ENCODE measurements at places on chromosomes 13 and 19.

DNA sequence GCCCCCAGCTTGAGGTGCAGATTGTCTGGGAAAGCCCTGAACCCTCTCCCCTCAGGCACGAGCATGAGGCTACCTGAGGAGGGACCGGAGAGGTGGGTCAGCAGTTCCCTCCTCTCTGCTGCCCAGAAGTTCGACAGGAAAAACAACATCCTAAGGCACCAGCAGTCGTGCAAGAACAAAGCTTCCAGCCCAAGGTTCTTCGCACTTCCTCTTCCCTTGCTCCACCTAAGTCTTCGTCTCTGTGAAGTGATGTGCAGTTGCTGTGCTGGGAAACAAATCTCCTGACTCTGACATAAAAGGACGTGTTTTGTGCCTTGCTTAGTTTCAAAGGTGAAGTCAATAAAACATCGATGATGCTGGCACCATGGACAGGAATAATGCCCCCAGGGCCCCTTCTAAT, 173.3 kb downstream of the USP12 start:
- no peak for DNase-seq

DNA sequence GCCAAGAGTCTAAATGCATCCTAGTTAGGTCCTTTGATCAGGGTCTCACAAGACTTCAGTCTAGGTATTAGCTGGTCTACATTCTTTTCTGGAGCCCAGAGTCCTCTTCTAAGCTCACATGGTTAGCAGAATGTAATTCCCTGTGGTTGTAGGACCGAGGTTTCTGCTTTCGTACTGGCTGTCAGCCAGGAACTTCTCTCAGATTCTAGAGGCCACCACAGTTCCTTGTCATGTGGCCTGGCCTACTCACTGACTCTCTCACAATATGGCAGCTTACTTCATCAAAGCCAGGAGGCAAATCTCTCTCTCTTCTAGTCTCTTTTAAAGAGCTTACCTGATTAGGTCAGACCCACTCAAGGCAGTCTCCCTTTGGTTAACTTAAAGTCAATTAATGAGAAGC, 82.9 kb downstream of the POU4F1 start:
- DNase-seq, result no peak

DNA sequence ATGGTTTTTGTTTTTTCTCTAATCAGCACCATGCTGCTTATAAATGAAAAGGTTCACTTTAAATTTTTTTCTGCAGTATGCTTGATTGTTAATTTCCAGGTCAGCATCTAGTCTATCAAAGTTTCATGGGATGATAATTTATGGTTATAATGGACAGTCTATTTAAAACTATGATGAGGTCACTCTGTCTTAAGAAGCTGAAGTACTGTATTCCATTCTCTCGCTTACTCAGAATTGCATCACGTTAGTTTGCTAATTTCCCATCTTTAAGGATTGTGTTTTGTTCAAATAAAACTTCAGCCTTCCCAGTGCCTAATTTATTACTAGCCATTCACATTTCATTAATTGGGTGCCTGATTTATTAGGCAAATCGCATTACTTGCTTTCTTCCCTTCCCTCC, 94.3 kb downstream of the GPC6 start:
- DNase-seq, result no peak

DNA sequence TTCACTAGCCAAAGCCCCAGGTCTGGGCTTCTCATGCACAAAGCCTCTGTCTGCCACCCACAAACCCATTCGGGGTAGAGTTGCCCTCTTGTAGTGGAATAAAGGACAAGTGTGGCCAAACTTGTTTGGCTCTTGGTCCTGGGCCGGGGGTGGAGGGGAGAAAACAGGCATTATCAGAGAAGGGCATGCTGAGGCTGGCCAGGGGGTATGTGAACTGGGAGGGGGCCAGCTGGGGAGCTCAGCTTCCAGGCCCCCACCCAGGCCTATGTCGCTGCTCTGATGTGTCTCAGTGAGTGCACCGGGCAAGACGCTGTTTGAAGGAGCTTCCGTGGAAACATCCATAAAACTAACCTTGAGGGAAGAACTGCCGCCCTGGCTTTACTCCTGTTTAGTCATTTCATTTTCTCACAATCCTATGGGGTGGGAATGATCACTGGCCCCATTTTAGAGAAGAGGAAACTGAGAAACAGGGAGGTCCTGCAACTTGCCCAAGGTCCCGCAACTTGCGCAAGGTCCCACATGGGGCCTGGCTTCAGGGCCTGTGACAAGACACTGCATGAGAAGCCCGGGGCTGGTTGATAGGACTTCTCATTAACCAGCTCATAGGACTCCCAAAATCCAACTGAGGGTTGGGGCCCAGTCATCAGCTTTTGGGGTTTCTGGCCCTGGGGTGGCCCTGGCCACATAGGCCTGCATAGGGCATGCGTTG, 30.8 kb downstream of the CCNE1 start:
- DNase-seq, result no peak

DNA sequence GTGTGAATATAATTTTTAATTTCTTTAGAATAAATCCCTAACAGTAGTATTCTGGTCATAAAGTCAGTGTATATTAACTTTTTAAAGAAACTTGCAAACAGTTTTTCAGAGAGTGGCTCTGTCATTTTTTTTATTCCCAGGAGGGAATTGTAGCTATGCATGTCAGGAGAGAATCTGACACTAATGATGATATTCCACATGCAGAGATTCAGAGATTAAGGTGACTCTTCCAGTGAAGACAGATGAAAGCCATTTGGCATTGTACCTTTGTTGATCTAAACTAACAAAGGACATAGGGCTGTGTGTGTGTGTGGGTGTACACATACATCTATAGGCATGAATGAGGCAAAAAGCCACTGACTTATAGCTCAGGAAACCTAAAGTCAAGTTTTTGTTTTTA, 99.9 kb downstream of the TNFSF13B start:
- DNase-seq, result no peak

GRCh38 chr13:106919133-106919532, 351.2 kb upstream of the ARGLU1 start:
- DNase-seq, result no peak

DNA sequence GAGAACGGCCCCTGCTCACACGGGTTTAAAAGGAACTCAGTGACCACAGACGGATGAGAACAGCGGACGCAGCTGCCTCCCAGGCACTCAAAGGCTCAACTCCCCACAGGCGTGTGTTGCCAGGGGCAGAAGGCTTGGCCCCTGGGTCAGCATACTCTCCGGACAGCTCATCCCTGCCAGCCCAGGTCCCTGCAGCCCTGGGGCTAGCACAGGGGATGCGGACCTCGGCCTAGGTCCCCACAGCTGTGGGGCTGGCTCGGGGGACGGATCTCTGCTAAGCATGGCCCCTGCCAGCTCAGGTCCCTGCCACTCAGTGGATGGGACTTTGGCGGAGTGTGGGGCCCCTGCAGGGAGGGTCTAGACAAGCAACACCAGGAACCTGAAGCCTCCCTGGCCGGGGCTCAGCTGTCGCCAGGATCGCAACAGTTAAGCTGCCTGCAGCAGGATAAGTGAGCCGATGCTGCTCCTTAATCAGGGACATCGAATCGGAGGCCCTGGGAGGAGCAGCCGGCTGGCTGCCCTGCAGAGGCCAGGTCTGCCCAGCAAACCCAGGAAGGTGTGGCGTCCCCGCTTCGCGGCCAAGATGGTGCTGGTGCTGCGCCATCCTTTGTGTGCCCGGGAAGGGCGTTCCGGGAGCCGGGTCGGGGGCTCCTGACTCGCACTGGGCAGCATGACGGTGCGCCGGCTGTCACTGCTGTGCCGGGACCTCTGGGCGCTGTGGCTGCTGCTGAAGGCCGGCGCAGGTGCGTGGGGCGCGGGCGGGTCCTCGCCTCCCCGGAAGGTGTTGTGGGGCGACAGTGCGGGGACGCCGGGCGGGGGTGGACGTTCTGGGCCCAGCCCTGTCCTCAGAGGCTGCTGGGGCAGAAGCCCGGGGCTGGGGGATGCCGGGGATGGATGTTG, 32.5 kb downstream of the MCF2L start:
- DNase-seq, result peak; percentile 10

DNA sequence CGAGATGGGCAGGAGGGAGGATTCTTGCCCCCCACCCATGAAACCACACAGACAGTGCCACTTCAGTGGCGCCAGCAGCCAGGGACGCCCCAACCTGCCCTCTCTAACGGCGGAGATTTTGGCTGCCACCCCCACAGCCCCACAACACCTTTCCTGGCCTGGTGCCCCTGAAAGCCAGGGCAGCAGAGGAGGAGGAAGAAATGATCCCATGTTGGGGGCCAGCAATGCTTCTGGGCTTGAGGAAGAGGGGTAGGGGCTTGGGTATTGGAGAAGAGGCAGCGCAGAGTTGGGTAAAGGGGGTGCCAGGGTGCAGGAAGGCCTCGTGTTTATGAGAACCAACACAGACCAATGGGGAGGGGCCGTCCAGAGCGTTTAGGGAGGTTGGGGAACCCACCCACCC, 1.7 kb downstream of the MLLT1 start:
- DNase-seq, result no peak

GRCh38 chr13:46232281-46232680, 20.6 kb downstream of the LRRC63 start:
- DNase-seq, result peak; percentile 25

DNA sequence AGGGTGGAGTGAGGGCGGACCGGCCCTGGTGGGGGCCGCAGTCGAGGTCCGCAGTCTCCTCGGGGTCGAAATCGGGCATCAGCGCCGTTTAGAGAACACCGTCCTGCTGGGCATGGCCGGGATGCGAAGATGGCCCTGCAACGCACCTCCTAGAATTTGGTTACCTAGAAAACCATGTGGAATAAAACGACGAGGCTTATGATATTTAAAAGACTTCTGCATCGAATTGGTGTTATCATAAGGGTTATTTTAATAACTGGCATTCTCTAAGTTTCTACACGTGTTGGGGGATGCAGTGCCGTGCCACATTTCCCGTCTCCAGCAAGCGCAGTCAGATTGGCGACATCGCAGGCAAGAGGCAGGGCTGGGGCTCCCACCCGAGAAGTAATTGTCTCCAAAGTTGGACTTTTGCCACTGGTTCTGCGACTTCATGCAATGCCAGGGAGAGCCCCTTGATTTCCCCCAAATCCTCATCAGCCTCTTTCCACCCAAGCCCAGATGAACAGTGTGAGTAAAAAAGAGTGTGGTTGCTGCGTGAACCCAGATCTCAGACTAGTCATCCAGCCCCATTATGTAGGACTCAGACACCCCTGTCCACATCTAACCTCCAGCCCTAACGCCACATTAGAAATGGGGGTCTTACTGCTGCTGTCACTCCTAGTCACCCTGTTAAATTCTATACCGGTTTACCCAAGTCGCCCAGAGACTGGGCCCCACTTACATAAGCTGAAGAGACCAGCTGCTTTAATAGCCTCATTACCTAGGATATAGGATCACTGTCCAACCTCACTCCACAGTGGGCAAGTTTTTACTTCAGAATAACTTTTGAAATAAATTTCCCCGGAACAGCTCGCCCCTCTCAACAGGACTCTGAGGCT, 571 bp upstream of the DHRS12 start:
- no peak for DNase-seq

DNA sequence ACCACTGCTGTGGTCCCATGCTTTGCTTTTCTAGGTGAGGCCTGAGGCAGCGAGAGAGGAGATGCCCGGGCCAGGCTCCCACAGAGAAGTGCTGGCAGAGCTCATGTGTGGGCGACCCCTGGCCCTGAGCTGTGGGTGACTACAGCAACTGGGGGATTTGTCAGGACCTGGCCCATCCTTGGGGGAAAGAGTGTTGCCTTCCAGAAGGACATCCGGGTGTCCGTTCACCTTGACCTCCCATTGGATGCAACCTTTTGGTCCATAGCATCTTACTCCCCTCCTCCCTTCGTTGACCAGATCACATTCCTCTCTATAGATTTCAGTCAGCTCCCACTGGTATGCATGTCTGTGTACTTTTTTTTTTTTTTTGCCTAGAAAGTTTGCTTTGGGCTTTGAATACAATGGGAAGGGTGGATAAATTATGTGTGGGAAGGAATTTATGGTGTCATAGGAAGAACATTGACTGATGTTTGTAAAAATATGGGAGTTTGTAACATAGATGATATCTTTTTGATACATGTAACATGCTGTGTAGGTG, 84.2 kb upstream of the RNF113B start:
- DNase-seq, result no peak

GRCh38 chr13:98487016-98487415, 89.9 kb downstream of the STK24 start:
- DNase-seq, result no peak

GRCh38 chr19:16225279-16226183, 27.8 kb downstream of the AP1M1 start:
- no peak for DNase-seq

- no peak for DNase-seq
Observed at GRCh38 chr13:106100171-106100919, 435.1 kb downstream of the EFNB2 start.

- DNase-seq, result no peak
Observed at GRCh38 chr13:94701313-94702180, 10.8 kb downstream of the SOX21 start.

- DNase-seq, result no peak
Observed at GRCh38 chr19:28377077-28377476, 835.9 kb downstream of the UQCRFS1 start.

DNA sequence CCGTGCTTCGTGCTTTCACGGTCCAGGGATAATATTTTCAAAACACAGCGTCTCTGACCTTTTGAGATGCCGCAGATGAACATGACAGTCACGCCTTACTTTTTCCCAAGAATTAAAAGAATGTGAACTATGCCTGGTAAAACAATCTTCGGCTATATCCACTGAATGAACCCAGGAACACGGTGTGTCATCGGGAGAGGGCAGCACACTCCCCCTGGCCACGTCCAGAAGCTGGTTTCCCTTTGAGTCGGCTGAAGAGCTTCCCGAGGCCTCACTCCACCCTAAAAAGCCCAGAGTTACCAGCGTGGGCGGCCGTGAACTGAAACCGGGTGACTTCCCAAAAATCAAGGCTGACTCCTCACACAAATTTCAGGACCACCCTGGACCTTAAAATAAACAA, 22.9 kb upstream of the SHISA2 start:
- DNase-seq, result peak; percentile 16

GRCh38 chr19:13127051-13127450, 9.0 kb downstream of the NACC1 start:
- no peak for DNase-seq

DNA sequence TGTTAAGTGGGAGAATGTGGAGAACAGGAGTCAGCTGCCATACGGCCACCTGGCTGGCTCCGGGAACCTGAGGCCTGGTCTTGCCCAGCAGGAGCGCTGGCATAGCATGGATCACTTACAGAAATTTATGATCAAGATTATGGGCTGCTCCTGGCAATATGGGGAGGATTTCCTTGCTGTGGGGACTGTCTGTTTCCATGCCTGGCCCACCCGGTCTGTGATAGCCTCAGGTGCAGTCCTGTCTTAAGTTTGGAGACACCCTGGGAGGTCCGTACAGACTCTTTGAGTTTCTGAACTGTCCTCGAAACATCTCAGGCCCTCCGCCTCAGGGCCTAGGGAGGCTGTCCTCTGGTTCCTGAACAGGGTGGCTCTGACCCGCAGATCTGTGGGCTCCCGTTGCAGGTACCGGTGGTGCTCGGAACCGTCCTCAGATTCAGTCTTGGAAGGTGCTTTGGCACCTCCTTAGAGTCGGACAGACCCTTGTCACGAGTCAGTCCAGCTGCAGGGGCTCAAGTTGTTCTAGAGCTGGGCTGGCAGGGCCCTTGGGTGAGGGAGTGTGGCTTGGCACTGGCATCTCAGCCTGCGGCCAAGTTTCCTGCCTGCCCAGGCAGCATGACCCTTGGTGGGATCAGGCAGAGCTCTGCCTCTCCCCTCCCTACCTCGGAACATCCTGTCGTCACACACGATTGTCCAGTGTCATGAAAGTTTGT, 4.9 kb downstream of the TFDP1 start:
- no peak for DNase-seq
